ENCODE measurements at places on chromosomes 12 and 14.

GRCh38 chr14:64639340-64639821, 64.8 kb upstream of the PLEKHG3 start:
- no peak for DNase-seq

DNA sequence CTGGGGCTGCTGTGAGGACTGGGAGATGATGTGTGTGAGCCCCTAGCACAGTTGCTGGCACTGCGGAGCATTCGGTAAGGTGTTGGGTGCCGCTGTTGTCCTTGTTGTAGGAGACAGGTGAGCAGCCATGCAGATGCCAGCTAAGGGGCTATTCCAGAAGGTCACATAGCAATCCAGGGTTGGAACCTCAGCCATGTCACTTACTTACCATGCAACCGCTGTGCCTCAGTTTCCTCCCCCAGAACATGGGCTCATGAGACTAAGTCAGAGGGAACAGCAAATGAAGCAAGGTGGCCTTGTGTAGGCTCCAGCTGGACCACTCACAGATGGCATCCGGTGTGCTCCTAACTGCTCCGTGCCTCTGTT, 13.2 kb downstream of the DTX1 start:
- DNase-seq, result no peak

GRCh38 chr12:6120796-6121473, 3.5 kb downstream of the VWF start:
- no peak for DNase-seq

DNA sequence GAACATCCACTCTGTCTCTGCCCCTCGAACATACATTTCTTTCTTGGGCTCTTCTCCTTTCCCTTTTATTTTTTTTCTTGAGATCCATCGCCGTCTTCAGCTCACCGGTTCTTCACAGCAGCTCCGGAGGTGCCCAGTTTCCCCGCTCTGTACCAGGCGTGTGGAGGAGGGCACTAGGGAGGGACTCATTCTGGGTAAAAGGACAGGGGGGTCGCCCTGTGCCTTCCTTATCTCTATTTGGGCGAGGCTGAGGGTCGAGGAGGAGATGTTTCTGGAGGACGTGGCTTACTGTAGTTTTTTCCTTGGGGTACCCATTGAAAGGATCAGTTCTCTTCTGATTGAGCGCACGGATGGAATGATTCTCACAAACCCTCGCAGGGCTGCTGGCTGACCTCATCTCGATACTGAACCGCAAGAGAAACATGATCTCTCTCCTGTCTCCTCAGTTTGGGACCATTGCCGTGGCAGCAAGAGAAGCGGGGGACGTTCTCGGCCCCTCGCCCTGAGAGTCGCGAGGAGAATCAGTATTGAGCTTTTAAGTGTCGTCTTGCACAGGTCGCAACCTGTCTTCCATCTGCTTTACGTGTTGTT, 386 bp downstream of the LIN52 start:
- DNase-seq, result no peak

DNA sequence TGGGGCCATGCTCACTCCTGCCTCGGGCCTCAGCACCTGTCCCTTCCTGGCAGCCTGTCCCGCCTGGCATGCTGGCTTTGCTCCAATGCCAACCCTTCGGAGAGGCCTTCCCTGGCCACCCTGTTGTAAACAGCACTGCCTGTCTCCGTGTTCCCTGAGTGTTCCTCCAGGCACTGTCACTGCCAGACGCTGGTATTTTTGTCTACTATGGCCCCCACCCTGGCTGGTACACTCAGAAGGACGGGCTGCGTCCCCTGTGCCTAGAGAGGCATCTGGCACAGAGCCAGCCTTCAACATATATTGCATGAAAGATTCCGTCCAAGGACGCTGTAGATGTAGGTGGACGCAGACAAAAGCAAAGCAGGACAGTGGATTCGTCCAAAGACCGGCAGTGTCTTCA, 2.7 kb upstream of the ASPG start:
- no peak for DNase-seq

- no peak for DNase-seq
These were observed 1.1 kb upstream of the GLT1D1 start for GRCh38 chr12:128852026-128852698.

DNA sequence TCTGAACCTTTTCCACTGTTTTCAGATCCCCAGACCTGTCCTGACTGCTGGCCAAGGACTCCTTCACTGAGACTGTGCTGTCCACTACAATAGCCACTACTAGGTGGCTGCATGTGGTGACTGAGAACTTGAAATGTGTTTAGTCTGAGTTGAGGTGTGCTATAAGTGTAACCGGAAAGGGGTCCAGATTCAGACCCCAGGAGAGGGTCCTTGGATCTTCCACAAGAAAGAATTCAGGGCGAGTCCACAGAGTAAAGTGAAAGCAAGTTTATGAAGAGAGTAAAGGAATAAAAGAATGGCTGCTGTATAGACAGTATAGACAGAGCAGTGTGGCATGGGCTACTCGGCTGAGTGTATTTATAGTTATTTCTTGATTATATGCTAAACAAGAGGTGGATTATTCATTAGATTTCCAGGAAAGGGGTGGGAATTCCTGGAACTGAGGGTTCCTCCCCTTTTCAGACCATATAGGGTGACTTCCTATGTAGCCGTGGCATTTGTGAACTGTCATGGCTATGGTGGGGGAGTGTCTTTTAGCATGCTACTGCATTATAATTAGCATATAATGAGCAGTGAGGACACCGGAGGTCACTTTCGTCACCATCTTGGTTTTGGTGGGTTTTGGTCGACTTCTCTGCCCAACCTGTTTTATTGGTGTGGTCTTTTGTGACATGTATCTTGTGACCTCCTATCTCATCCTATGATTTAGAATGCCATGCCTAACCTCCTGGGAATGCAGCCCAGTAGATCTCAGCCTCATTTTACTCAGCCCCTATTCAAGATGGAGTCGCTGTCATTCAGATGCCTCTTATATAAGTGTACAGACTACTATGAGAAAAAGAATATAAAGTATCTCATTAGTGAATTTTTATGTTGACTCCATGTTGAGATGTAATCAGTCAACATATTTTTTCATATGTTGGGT, 70.0 kb upstream of the SRSF5 start:
- peak; percentile 65 for DNase-seq

DNA sequence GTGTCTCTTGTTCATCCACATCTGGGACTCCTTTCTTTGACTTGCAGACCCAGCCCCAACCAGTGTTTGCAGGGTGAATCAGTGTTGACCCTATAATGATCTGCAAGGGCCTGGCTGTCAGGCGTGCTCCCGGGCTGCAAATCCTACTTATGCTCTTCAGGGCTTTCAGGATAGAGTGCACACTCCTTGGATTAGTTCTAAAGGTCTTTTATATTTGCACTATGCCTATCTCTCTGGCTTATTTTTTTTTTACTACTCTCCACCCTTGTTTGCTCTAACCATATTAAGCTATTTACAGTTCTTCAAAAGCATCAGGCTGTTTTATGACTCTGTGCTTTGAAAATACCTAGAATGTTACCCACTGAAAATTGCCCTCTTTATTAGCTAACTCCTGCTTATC, 4.3 kb upstream of the PRICKLE1 start:
- DNase-seq, result no peak

GRCh38 chr14:94343238-94344005, 20.3 kb upstream of the SERPINA6 start:
- DNase-seq, result no peak

- no peak for DNase-seq
These were observed 272.7 kb upstream of the BTG1 start for GRCh38 chr12:92418381-92418780.

DNA sequence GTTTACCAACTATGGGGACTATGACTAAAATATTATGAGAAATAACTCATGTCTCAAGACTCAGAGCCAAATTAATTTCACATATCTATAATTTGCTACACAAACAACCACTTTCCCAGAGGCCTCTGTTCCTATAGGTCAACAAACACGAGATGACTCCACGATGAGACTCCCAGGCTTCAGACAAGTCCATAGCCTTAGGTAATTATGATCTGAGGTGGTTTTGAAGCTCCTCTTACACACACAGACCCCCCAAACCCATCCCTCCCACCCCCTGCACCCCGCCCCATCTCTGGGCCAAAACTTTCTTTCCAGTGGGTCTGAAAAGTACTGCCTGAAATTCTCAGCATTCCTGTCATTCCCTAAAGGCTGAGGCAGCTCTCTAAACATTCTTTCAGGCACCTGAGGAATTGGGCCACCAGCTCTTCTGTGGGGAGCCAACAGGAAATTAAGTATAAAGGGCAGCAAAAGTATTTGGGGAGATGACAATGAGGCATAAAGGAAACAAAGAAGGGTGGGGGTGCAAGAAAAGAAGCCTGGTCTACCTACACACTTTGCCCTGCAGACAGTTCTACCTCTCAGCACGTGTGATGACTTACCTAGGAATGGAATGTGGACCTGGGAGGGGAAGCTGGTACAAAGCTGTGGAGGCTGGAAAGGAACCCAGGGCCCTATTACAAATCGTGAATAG, 143.6 kb downstream of the PAWR start:
- no peak for DNase-seq

DNA sequence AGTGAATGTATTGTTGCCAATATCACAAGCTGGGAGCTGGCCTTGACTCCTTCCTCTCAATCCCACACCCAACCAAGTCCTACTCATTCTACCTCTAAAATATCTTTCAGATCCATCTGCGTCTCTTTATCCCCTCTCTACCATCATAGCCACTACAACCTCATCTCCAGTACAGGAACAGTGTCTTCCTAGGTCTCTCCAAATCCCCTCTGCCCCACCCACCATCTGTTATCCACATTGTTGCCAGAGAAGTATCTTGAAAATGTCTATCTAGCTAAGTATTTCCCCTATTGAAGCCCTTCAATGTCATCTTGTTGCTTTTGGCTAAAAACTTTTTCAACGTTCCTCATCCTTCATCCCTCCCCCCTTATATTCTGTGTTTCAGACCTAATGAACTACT, 244.7 kb downstream of the C12orf75 start:
- DNase-seq, result no peak

- no peak for DNase-seq
These were observed 16.1 kb upstream of the KRT80 start for GRCh38 chr12:52207895-52208294.

DNA sequence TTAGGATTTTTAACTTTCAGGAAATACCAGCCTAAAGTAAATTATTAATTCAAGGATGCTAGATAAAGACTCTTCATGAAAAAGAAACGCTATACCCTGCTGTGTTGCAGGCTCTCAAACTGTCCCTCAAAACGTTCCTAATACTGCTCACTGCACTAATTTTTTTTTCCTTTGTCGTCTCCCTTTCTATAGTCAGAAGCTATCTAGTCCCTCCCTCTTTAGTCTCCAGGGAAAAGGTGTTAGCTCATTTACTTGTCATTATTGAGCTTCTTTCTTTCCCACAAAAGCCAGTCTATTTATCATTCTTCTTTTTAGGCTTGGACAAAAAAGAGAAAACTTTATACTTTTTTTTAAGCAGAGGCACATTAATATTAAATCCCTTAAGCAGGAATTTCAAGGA, 30.3 kb upstream of the INSM2 start:
- no peak for DNase-seq

DNA sequence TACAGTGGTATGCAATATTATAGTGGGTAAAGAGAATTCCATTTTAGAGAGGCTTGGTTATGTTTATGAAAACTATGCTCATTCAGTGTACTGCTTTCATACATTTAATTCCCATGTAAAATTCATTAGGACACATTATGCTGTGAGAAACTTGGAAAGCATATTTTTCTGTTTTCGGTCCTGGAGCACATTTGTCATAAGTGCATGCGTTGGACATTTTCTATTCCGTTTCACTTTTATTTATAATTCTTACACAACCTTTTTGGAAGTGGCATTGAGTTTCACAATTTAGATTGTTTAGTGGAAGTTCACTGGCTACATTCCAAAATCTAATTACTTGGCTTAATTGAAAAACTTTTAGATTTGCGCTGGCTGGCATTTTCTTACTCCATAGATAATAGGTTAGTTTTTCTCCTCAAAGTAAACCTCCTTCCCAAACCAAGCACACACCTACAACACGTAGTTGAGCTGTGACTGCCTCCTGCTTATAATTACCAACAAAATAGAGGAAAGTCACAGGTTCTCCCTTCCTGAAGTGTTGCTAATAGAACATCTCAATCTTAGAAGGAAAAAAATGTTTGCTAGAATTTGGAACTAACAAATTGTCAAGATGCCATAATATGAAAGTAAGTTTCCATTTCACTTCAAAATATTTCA, 938.5 kb downstream of the TRHDE start:
- no peak for DNase-seq

DNA sequence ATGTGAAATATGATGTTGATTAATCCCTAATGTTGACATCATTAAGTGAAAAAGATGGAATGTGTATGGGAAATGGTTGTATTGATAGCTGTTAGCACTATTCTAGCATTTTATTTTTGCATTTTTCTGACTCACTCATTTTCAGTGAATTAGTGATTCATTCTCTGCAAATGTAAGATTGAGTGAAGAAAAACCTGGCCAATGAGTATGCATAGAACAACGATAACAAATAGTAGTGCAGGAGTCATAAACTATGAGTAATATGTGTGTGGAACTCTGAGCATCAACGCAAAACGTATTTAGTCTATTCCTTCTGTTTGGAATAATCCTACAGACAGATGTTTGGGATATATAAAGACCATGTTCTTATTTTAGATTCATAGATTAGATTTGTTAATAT, 76.3 kb upstream of the RTL1 start:
- DNase-seq, result no peak

DNA sequence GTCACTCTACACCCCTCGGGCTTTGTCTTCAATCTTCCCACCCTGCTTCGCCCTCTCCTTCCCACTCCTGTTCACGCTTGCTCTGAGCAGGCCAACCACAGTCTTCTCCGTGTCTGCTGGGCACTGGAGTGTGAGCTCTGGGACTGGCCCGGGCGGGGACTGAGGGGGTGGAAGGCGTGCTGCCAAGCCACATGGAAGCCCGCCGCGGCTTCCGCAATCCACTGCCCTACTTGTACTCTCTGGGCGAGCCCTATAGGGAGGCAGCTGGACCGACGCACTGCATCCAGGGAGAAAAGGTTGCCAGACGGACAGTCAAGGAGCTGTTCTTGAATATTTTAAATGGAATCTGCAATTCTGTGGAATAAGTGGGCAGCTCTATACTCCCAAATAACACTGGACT, 24.8 kb downstream of the GOLGA3 start:
- DNase-seq, result no peak

DNA sequence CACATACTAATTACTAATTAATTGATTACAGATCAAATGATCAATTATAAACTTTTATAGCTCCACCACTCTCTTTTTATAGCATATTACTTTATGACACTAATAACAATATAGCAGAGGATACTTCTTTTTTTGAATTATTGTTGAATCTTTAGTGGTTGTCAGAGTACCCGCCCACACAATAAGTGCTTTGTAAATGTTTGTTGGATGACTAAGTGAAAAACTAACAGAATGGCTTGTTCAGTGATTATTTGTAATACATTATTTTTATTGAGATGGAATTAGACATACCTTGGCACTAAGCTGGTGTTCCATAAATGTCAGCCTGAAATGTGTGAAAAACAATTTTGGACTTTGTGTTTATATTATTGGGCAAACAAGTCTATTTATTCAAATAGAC, 670.5 kb upstream of the ATXN7L3B start:
- DNase-seq, result no peak

- peak; percentile 46 for DNase-seq
These were observed 8.3 kb downstream of the FMNL3 start for GRCh38 chr12:49698619-49699545.

GRCh38 chr14:38302966-38303365, 47.1 kb upstream of the CLEC14A start:
- no peak for DNase-seq

- no peak for DNase-seq
These were observed 216.9 kb downstream of the NTF3 start for GRCh38 chr12:5648692-5649359.

Measured in CD4-positive, alpha-beta T cell treated with Interleukin-10 for 1 hour (primary cell).